ENCODE measurements at places on chromosomes 12 and 14.

- DNase-seq = peak; percentile 19
These were observed 347 bp downstream of the SYNDIG1L start for GRCh38 chr14:74425525-74426201.

DNA sequence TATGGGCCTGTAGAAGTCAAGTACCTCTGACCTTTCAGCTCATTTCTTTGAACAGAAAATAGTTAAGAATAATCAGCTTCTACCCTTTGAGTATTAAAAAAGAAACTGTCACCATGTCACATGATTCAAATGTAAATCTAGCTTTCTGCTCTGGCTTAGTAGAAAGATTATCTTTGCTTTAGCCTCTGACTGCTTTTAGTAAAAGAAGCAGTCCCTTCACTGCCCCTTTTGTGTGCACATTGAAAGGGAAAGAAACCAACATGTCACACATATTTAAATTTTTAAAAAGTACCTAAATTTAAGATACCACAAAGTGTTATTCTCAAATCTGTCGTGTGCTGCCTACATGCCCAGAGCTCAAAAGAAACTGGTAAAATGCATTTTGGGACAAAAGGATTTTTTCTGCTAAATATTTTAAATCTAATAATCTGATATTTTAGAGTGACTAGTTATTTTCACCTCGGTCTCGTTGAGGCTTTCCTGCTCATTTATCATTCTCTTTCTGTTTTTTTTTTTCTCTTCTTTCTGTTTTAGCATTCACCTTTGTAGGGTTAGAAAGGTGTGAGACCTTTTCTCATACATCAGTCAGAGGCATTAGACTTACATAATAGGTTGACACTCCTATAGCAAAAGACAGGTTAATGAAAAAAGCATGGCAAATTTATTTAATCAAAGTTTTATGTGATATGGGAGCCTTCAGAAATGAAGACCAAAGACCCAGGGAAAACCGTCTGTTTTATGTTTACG lies 41.3 kb downstream of the SLC16A7 start:
- no peak for DNase-seq

DNA sequence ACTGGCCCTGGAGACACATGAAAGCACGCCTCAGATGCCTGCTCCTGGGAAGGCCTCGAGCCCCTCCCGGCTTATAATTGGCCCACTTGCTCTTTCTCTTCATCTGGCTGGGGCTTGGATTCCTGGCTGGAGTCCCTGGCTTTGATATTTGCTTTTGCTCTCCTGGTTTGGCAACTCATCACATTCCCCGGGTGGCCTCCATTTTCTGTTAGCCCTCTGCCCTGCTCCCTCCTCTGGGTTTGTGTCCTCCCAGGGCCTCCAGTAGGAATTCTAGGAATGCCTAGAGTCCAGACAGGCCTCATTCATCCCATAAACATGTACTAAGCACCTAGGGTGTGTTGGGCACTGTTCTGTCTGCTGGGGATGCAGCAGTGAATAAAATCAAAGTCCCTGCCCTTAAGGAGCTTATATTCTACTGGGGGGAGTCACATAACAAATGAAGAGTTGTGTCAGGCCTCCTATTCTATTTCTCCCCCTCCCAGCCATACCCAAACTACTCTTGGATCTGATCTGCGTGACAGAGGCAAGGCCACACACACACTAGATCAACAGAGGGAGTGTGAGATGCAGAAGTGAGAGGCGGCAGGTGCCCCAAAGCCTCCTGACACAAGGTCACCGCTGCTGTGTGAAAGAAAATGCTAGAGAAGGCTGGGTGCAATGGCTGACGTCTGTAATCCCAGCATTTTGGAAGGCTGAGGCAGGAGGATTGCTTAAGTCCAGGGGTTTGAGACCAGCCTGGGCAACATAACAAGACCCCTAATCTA lies 21.3 kb upstream of the TSPAN9 start:
- DNase-seq = no peak

DNA sequence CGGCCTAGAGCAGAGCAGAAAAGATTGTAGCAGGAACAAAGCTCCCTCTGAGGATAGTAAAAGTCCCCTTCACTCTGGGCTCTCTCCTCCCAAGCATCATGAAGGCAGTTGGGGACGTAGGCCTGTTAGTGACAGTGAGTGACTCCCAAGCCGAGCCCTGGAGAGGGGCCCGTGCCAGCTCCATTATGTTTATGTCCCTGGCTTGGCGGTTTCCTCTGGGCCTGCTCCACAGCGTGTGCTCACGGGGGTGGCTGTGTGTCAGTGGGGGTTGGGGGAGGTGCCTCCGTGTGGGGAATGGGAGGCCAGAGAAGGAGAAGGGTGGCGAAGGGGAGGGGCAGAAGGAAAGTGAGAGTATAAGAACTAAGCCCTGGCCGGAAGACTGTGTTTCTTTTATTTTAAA lies 170.0 kb upstream of the VASH1 start:
- no peak for DNase-seq

DNA sequence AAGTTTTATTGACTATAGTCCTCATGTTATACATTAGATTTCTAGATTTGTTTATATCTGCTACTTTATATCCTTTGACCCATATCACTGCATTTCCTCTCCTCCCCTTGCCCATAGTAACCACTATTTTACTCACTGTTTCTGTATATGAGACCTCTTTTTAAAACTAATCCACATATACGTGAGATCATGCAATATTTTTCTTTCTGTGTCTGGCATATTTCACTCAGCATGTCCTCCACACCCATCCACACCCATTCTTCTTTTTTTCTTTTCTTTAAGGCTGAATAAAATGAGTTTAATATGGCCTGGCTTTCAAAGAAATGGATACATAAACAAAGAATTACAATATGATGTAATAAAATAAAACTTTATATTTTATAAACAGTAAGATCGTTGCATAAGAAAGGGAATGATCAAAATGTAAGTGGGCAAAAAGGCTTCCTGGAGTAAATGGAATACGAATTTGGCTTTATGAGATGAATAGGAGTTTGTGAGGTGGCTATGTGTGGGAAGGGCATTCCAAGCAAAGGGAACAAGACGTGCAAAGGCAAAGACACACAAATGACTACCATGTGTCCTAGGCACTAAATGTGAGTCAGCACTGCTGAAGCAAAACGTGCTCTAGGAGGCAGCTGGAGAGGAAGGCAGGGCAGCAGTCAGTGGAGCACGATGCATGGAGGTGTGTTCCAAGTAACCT lies 53.2 kb upstream of the HIF1A start:
- DNase-seq = no peak

DNA sequence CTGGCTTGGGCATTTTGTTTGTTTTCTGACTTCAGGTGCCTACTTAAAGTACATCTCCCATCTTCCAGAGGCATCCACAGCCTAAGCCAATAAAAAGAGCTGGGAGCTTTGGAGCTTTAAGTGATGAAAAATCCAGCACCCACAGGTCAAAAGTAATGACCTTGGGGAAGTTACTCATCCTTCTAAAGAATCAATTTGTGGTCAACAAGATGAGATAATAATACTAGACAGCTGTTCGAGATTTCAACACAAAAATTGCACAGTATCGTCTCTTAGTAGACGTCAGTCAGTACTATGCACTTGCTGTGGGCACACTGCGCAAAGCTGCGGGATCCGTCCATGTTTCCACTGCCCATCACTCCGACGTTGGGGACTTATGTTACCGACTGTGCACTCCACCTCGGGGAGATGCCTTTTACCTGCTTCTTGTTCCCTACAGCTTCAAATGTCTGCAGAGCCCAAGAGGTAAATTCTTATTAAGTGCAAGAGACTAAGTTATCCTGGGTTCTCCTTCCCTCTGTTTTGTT lies 1.3 kb downstream of the ST8SIA1 start:
- DNase-seq = no peak

GRCh38 chr14:51458563-51458955 lies 193.2 kb upstream of the FRMD6 start:
- DNase-seq = no peak

DNA sequence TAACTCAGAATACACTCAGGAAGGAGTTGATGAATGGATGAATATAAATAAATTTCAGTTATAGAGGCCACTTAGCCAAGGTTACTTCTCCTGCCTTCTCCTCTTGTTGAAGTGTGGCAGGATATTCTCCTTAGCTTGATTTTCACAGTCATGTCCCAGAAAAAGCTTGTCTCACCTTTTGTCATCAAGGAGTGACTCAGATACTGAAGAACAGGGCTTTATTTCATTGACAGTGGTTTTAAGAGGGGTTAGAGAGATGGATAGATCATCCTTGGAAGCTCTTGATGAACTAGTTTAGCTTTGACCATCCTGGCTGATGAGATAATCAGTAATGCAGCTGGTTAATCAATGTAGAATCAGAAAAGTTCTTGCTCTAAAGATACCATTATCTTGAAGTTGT lies 35.0 kb upstream of the CFAP54 start:
- DNase-seq = no peak

DNA sequence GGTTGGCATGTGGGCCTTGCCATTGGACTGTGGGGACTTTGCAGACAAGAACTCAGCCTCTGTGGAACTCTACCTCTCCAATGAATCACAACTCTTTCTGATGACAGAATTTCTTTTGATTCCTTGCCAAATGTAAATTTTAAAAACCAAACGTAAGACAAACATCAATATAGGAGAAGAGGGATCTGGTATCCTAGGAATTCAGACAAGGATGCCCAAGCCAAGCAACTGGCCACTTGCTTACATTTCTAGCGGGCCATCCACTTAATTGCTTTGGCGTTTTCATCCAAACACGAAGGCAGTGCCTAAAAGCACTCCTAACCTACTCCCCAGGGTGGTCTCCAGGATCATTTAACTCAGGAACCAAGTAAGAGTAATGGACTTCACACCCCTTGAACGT lies 23.4 kb upstream of the RAB35 start:
- no peak for DNase-seq
